ENCODE measurements at places on chromosomes 5 and 9.

DNA sequence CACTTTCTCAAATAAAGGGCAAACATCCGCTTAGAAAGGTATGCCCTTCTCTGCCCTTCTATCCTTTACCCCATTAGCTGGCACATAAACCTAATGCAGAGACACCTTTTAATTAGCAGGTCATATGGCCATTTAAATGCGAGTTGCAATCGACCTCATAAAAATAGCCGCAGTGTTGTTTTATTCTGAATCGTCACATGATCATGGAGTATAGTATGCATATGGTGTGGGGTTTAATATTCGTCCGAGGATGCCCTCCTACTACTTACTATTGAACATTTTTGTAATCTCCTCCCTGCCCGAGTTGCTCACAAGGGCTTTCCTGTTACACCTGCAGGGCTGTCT lies 72.0 kb downstream of the PIK3R1 start:
- no peak for DNase-seq

DNA sequence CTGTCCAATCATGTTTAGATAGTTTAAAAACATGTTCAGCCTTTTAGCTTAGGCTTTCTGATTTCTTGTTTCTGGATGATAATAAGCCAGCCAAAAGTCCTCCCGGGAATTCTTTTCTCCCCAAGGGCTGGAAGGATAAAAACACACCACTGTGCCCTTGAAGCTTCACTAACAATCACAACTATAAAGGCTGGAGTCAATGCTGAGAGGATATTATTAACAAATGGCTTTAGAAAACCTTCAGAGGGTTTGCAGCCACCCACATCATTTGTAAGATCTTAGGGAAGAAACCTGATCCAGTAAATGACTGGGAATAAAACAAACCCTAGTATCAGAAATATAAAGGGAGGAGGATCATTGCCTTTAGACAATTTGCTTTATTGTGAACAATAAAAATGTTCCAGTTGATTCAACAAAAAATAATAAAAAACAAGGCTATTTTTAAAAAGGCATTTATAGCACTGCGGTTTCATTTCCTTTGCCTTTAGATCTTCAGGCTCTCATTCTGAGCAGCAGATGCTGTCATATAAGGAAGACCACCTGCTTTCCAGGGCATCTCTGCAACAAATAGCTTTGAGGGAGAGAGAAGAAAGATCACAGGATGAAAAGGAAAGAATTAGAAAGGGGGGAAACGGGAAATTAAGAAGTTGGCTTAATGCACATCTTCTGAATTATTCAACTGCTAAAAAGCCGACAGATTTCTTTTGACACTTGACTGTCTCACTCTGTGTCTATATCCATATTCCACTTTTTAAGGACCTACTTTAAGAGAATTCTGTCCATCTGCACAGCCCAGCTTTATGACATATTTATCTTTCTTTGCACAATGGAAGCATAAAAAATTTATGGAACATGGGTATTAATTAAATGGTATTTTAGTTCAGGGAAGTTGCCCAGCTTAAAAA lies 277.2 kb upstream of the SLC24A2 start:
- no peak for DNase-seq

DNA sequence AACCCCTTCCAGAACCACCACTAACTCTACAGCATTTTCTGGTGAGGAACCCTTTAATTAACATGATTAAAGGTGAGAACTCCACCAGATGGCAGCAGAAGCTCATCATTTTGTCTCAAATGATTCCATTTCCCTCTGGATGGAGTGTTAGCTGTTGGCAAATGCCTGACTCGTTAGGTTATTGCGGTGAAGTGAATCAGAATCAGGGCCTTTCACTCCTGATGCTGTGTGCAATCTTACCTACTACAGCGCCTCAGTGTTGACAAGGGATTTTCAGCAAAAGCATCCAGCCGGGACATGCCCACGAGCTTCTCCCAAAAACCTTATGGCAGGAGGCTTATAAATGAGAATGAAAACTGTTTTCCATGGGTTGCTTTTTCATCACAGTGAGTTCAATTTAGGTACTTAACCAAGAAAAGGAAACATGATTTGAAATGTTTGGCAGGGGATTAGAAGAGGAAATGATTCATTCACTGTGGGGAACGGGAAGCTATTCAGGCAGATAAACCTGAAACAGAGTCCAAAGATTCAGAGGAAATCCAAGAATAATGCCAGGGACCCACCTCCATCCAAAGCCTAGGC lies 48.0 kb upstream of the CAST start:
- peak; percentile 62 for DNase-seq

DNA sequence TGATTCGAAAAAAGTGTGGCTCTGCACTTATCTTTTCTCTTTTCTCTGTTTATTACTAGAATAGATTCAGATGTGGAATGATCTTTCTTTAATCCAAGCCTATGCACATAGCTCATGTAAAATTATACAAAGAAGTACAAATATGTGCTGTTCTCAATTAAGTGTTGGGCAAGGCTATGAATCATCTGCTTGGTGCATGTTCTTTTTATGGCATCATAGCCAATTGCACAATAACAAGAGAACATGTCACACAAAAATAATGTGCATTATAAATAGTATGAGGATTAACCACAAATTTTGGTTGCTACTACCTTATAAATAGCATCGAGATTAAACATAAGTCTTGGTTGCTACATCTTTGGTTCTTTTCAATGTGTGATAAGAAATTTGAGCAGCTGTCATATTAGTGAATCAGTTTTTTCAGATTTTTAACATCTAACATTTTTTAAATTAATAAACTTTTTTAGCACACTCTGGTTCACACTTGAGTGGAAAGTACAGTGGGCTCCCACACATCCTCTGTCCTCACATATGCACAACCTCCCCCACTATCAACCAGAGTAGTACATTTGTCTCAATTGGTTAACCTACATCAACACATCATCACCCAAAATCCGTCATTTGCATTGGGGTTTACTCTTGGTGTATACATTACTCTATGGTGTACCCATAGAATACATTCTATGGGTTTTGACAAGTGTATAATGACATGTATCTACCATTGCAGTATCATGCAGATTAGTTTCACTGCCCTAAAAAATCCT lies 6.8 kb upstream of the RECK start:
- no peak for DNase-seq

DNA sequence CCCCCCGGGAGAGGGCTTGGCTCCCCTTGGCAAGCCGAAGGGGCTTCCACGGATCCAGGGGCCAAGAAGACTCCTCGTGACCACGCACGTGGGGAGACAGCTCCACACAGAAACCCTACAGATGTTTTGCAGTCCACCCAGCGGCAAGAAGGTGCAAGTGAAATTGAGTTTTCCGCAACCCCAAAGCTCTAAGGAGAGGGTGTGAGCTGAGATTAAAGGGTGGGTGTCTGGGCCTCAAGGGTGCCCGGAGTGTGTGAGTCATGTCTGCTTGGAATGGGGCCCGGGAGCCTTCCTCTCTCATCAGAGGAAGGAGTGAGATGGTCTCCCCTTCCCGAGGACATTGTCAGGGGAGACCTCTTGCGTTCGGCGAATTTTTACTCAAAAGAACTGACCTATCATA lies 79.1 kb downstream of the OLFM1 start:
- DNase-seq: no peak

DNA sequence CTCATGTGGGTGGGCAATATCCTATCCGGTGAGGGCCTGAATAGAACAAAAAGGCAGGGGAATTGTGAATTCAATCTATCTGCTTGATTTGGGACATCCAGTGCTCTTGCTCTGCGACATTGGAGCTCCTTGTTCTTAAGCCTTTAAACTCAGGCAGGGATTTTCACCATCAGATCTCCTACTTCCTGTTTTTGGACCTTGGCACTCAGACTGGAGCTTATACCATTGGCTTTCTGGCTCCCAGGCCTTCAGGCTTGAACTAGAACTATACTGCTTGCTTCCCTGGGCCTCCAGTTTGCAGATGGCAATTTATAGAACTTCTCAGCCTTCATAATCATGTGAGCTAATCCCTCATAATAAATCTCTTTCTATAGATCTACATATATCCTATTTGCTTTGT lies 134.3 kb upstream of the CLINT1 start:
- DNase-seq: no peak

DNA sequence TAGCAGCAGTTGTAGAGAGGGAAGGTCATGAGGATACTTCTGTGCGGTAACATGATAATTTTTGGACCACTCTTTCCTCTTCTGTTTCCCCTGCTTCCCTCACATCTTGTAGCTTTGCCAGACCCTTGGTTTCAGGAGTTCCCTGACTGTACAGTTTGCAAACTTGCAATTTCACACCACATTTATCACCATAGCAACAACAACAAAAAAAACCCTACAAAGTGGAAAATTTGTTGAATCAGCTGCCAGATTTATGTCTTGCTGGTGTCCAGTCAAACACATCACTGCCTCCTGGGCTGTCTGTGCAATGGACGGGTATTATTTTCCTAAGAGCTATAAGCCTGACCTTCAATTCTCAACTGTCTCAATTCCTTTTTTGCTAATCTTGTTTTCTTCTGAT lies 751.6 kb downstream of the TLR4 start:
- DNase-seq: no peak

DNA sequence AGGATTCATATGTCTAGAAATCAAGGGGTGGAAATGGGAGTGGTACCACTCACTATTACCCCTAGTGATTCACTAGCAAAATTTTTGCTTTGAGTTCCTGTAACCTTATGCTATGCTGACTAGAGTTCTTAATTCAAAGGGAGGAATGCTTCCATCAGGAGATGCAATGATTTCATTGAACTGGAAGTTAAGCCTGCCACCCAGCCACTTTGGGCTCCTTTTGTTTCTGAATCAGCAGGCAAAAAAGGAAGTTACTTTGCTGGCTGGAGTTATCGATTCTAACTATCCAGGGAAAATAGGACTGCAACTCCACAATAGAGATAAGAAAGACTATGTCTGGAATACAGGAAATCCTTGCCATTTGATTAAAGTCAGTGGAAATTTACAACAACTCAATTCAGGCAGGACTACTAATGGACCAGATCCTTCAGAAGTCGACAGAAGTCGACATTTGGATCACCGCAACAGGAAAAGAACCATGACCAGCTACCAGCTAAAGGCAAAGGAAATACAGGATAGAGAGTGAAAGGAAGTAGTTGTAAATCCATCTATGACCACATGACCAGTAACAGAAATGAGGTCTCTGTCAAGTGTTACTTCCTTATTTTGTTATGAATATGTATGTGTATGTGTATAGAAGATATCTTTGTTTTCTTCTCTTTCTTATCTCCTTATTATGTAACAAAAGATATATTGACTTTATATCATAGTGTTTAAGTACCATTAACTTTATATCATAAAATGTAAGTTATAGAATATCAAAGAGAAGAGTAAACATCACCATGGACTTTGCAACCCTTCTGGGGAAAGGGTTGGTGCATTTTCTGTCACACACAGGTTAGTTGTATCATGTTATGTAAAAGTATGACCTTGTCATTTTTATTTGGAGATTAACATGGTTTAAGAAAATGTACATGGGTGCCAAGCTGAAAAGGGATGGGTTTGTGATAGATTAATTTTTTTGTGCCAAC lies 198.7 kb upstream of the HAPLN1 start:
- peak; percentile 51 for DNase-seq

DNA sequence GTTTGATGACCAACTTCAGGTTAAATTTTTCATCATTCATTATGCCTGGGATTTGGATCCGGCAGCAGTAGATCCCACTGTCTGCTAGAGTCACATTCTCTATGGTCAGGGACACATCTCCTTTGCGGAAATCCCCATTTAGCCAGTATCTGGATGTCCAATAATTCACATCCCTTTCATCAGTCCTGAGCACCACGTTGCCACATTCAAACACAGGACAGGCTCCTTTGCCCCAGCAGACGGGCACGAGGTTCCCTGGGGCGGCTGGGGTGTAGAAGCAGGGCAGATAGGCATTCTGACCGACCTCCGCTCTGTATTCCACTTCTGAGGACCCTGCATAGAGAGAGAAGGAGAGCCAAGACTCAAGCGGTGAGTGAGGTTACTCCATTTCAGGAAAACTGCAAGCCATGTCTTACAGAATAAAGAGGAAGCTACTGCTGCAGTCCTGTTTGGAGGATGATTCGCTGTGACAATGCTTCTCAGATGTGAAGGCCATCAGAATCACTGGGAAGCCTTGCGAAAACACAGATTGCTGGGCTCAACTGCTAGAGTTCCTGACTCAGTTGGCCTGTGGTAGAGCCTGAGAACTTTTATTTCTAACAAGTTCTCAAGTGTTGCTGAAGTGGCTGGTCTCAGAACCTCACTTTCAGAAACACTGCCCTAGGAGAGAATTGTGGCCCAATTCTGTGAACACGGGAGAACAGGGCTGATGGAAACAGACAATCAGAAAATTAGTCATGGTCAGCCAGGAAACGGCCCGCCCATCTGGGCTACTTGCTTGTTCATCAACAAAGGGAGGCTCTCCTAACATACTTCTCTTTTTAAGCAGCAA lies 2.0 kb downstream of the HAVCR2 start:
- DNase-seq: no peak

- DNase-seq: no peak
These were observed 37.5 kb upstream of the TIFAB start for GRCh38 chr5:135489466-135490244.

GRCh38 chr9:125296843-125297372 lies 35.3 kb downstream of the GAPVD1 start:
- DNase-seq: no peak

DNA sequence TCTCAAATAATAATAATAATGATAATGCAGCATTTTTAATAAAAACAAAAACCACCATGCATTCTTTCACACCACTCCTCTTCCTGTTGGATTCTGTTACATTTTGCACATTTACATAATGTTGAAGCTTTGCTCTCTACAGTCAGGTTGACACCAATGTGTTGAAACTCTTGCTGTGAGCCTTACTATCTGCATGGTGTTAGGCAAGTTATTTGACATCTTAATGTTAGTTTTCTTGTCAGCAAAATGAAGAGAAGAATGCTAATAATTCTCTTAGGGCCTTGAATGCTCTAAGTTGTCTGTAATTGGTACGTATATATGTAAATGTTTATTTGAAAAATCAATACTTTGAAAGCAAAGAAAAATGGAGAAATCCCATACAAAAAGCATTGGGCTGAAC lies 525.5 kb upstream of the PTGER4 start:
- no peak for DNase-seq

DNA sequence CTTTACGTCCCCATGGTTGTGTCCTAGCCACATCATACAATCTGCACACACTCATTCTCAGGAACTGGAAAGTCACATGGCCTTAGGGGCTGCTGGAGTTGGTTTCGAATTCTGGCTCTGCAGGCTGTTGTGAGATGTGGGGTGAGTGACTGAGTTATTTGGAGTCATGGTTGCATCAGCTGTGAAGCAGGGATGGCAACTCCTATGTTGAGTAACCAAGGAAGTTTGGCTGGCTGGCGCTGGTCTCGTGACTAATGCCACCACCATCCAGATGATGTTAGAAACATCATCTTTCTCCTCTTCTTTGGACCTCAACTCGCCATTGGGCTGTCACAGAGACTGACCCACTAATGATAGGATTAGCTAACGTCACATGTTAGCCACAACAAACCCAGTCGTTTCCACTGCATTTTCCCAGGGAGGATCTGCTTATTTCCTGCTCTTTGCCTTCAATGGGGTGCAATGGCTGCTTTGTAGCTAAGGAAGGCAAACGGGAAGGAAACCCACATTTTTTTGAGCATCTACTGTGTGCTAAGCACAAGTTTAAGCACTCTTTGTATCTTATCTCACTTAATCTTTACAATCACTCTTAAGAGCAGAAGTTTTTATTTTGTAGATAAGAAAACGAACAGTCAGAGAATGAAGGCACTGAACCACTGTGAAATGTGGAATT lies 78.1 kb upstream of the UBTD2 start:
- no peak for DNase-seq

- peak; percentile 81 for DNase-seq
These were observed 67.8 kb downstream of the NRG2 start for GRCh38 chr5:139975306-139975705.

GRCh38 chr5:31617867-31618266 lies 21.1 kb upstream of the PDZD2 start:
- no peak for DNase-seq

GRCh38 chr9:76618762-76619161 lies 145.5 kb upstream of the PCA3 start:
- DNase-seq: no peak

All from BE2C (cell line).